NT2/D1 (cell line): ENCODE measurements at places on chromosomes 6 and 20.

DNA sequence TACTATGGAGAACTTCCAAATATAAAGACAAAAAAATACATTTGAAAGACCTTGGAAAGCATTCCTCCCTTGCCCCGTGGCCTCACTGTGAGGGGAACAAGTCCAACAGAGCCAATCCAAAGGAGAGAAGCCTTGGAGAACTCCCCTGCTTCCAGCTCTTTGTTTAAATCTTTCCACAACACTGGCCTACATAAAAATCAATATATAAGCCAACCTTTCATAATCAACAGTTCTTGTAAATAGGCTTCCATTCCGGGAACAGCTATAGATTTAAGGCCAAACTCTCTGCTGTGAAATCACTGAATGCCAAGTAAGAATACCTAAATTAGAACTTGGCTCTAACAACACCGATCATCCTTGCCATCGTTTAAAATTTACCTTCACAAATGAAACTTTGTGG is 242.1 kb downstream of the HACE1 start:
- no peak for DNase-seq

DNA sequence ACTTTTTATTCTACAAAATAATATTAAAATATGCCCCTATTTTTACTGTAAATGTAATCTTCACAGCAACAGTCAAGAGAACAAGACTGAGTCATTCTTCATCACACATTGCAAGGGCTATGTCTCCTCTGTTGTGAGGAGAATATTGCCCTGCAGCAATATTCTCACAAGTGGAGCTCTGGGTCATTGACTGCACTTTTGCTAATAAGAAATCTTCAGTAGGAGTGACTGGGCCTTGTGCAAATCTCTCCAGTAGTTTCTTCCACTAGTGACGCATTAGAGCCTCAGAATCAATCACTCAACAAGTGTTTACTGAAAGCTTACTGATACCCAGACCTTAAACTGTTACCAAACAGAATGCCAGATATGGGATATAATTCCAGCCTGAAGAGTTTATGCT is 49.1 kb downstream of the LAMA2 start:
- no peak for DNase-seq

DNA sequence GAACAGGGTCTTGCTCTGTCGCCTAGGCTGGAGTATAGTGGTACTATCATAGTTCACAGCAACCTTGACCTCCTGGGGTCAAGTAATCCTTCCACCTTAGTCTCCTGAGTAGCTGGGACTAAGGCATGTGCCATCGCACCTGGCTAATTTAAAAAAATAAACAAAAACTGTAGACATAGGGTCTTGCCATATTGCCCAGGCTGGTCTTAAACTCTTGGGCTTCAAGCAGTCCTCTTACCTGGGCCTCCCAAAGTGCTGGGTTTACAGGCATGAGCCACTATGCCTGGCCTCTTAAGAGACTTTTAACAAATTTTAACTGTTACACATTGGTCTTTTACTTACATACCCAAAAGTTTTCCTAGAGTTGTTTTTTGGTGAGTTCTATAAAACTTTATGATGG is 12.4 kb downstream of the CD2AP start:
- DNase-seq: no peak

GRCh38 chr6:35044761-35045421 is 96.2 kb downstream of the TCP11 start:
- no peak for DNase-seq

- DNase-seq: no peak
Measured at GRCh38 chr6:29603456-29603855, 18.5 kb downstream of the OR2H2 start.
